ENCODE measurements at places on chromosomes 7 and 10. TPM values are rescaled to one million over a fixed set of nuclear protein-coding genes. Genes with fewer than 3 reads are reported as not detected.

GNGT1 gene
- not detected for total RNA-seq

CLCN1 gene
- total RNA-seq = not detected

MBL2 gene
- not detected for total RNA-seq

CYP26C1 gene
- total RNA-seq = 0.35 TPM

AOAH gene
- 20.2 TPM for total RNA-seq

OPN1SW gene
- total RNA-seq = not detected

PCLO gene
- total RNA-seq = 0.78 TPM

SEMA3D gene
- 18.5 TPM for total RNA-seq

MPP7 gene
- 48.5 TPM for total RNA-seq

GSAP gene
- 22.0 TPM for total RNA-seq

SPDYE2 gene
- total RNA-seq = not detected

CCDC186 gene
- total RNA-seq = 21.5 TPM

EMX2 gene
- total RNA-seq = not detected

CALHM1 gene
- not detected for total RNA-seq

EFCAB10 gene
- total RNA-seq = not detected

C10orf53 gene
- not detected for total RNA-seq

BMPER gene
- total RNA-seq = 2.3 TPM

CHCHD2 gene
- total RNA-seq = 311 TPM

AKR1D1 gene
- total RNA-seq = not detected

LIPJ gene
- not detected for total RNA-seq

ASB10 gene
- total RNA-seq = not detected

CUL1 gene
- total RNA-seq = 60.0 TPM

CPA2 gene
- 0.41 TPM for total RNA-seq

GPC2 gene
- total RNA-seq = 5.0 TPM

WDR86 gene
- not detected for total RNA-seq

TMEM213 gene
- not detected for total RNA-seq

UBTD1 gene
- 20.4 TPM for total RNA-seq

ZNF485 gene
- total RNA-seq = not detected

LIPF gene
- not detected for total RNA-seq

ABLIM1 gene
- total RNA-seq = 111 TPM

RASA4 gene
- 42.8 TPM for total RNA-seq

ADIRF gene
- total RNA-seq = 318 TPM

FKBP6 gene
- not detected for total RNA-seq

HOXA1 gene
- not detected for total RNA-seq

C10orf90 gene
- not detected for total RNA-seq

PIK3CG gene
- total RNA-seq = 8.0 TPM

TAS2R4 gene
- 3.5 TPM for total RNA-seq

TMEM225B gene
- total RNA-seq = 2.2 TPM

PROSER2 gene
- total RNA-seq = 6.2 TPM

PON1 gene
- total RNA-seq = not detected

NME8 gene
- total RNA-seq = not detected

TMEM140 gene
- 27.6 TPM for total RNA-seq

LEP gene
- not detected for total RNA-seq

WDFY4 gene
- 14.9 TPM for total RNA-seq

IGF2BP3 gene
- total RNA-seq = 8.1 TPM

NEUROD6 gene
- not detected for total RNA-seq

Measured in thoracic aorta (tissue), 2 donors.